ENCODE measurements at places on chromosomes 11 and 22. TPM values are rescaled to one million over a fixed set of nuclear protein-coding genes. Genes with fewer than 3 reads are reported as not detected.

- DNase-seq = no peak
Observed at GRCh38 chr11:74532501-74533246, 39.1 kb upstream of the LIPT2 start.

The KDELR3 gene
- 18.0 TPM for total RNA-seq

DNA sequence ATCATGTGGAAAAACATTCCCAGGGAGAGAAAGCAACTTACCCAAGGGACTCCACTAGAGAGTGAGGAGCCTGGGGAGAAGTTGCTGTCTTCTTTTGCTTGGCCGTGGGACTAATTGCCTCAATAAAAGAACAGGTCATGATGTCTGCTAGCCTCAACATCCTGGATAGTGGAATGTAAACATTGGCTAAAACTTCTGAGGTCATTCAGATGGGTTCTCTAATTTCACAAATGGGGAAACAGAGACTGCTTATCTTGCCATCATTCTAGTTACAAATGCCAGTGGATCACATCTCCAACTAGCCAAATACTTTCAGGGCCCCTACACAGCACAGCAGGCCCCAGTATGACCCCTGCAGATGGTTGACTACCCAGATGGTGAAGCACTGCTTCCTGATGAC, 28.4 kb upstream of the PAMR1 start:
- DNase-seq = no peak

GRCh38 chr22:47230741-47231140, 468.3 kb downstream of the TBC1D22A start:
- DNase-seq = no peak

DNA sequence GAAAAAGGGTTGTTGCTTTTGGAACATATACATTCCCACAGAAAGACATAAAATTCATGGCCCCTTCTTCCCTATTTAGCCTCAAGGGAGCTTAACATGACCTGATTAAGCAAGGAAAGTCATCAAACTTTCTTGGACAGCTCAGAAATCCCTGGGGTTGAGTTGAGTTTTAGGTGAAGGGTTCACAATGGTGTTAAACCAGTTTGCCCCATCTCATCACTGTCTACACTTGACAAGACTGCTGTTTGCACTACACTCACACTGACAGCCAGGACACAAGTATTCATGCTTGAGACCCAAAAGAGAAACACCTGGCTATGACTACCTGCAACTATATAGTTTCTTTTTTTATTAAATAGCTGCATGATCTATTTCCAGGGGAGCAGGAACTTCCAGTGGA, 209.8 kb upstream of the TMEM45B start:
- no peak for DNase-seq

The SMCO4 gene
- 23.2 TPM for total RNA-seq

DNA sequence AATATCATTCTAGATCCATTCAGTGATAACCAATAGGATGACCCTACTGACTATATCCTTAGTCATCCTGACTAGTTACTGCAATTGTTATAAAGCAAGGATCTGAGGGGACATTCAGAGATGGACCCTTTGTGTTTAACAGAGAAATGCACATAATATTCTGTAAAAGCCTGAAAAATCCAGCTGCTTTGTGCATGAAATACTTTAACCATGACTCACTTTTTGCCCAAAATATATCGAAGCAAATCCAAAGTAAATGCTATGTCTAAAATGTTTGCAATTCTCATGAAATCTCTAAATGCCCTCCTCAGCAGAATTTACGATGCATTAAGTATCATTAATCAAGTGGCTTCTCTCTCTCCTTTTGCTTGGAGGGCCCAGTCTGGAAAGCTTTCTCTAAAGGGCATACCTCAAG, 178.8 kb upstream of the MTMR2 start:
- no peak for DNase-seq

DNA sequence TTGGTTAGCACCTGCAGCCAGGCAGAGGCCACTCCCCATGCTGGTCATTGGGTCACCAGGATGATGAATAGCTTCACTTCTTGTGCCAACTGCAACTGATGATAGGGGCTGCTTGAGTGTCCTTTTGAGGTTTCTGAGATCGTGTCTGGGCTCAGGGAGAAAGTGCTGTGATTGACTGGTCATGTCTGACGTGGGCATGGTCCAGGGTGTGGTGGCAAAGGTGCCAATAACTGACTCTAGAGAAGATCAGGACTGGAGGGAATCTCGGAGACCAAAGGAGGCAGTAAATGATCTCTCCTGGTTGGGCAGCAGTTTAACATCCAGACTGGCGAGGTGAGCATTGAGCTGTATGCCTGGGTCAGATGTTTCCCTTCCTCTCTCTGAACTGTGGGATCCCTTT, 10.0 kb upstream of the SLC22A6 start:
- DNase-seq = no peak

GRCh38 chr11:19768815-19769214, 56.2 kb downstream of the NAV2 start:
- no peak for DNase-seq

The RAG2 gene
- not detected for total RNA-seq

DNA sequence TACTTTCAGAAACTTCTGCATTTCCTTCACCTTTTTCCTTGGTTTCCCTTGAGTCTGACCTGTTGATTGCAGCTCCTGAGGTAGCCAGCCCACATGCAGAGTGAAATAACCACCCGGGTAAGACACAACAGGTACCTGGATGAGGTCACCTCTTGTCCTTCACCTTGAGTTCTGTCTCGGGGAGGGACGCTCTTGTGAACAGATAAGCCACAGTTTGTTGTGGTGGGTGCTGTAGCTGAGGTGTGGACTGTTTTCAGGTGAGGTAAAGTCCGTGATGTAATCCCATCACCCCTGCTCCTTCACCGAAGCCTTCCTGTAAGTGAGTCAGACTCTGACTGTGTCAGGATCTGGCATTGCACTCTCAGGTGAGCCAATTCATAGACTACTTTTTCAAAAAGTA, 183.1 kb downstream of the NAV2 start:
- DNase-seq = no peak

The CARD18 gene
- total RNA-seq = not detected

- DNase-seq = no peak
Observed at GRCh38 chr22:25623851-25624250, 59.4 kb downstream of the GRK3 start.

The MAJIN gene
- total RNA-seq = not detected

The PIH1D2 gene
- total RNA-seq = 3.7 TPM

The BTBD18 gene
- not detected for total RNA-seq

GRCh38 chr11:25769287-25769686, 562.6 kb upstream of the ANO3 start:
- no peak for DNase-seq

GRCh38 chr11:33449798-33450197, 192.6 kb downstream of the HIPK3 start:
- DNase-seq = no peak

DNA sequence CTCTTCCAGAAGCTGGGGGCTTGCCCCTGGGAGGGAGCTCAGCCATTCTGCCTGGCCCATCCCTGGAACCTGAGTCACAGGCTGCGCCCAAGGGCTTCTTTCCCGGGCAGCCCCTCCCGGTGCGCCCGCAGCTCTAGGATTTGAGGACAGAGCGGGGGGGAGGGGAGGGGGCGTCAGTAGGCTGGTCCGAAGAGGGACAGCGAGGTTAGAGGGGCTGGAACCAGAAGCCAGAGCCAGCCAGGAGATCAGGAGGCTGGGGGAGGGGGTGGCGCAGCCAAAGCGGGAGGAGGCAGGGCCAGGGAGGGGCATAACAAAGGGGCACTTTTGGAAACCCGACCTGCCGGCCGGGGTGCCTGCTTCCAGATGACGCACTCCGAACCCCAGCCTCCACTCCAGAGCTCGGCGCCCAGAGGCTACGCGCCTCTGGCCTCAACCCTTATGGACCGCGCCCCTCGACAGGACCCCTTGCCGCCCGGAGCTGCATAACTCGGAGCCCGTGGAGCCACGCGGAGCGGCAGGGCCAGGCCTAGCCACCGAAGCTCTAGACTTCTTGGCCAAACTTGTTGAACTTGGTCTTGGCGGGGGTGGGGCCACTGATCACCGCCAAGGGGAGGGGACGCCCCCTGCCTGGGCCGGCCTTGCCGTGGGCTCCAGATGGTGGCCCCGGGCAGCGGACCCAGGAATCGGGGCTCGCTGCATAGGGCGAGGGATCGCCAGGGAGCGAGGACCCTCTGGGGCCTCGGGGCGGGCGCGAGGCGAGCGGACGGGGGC, 744 bp downstream of the PACSIN3 start:
- DNase-seq = peak; percentile 89

The MIOX gene
- not detected for total RNA-seq

- DNase-seq = no peak
Observed at GRCh38 chr11:113644605-113645004, 61.5 kb downstream of the TMPRSS5 start.

GRCh38 chr22:50702261-50702671, 29.6 kb downstream of the SHANK3 start:
- no peak for DNase-seq

- DNase-seq = no peak
Observed at GRCh38 chr11:69475141-69475865, 6.2 kb upstream of the LINC01488 start.

The C11orf52 gene
- 0.97 TPM for total RNA-seq

DNA sequence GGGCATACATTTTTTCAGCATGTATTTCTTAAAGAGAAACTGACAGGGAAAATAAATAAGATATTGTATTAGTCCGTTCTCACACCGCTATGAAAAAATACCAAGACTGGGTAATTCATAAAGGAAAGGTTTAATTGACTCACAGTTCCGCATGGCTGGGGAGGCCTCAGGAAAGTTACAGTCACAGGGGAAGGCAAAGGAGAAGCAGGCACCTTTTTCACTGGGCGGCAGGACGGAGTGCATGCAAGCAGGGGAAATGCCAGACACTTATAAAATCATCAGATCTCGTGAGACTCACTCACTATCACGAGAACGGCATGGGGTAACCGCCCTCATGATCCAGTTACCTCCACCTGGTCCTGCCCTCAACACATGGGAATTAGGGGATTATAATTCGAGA, 44.2 kb downstream of the PPFIA1 start:
- no peak for DNase-seq

GRCh38 chr11:30936491-30936890, 350.3 kb upstream of the MPPED2 start:
- DNase-seq = no peak

- no peak for DNase-seq
Observed at GRCh38 chr22:43859621-43860020, 2.7 kb downstream of the SULT4A1 start.

DNA sequence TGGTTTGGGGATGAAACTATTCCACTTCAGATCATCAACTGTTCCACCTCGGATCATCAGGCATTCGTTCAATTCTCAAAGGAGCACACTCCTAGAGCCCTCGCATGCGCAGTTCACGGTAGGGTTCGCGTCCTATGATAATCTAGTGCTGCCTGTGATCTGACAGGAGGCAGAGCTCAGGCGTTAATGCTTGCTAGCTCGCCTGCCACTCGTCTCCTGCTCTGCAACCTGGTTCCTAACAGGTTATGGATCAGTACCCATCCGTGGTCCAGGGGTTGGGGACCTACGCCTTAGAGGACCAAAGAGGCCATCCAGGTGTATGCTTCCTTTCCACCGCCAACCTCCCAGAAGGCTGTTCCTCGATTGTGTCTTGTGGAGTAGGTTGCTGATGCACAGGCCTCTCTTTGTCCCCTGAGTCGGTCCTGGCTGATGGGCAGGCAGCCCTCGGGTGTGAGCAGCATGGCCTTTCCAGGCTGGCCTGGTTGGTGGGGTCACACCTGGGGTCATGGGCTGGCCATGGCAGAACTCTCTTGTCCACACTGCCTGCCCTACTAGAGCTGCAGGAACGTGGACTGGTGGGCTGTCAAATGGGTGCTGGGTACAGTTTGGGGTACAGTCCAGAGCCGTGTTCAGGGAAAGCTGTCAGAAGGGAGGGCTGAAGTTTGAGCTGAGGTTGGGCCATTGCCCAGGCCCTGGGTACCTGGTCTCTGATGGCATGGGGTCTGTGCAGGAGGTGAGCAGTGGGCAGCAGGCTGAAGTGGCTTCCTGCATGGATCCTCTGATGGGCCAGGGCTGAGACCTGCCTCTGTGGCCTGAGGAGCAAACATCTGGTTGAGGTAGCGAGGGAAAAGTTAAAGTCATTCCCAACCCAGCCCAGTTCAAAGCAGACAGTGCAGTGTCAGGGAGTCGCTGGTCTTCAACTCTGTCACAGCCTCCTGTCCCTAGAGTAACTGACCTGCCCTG, 11.1 kb downstream of the PRDM11 start:
- no peak for DNase-seq

GRCh38 chr11:111066846-111067245, 178.7 kb upstream of the POU2AF2 start:
- no peak for DNase-seq

GRCh38 chr11:72985645-72986044, 156.5 kb downstream of the FCHSD2 start:
- DNase-seq = no peak

The CSTF3 gene
- 6.9 TPM for total RNA-seq

DNA sequence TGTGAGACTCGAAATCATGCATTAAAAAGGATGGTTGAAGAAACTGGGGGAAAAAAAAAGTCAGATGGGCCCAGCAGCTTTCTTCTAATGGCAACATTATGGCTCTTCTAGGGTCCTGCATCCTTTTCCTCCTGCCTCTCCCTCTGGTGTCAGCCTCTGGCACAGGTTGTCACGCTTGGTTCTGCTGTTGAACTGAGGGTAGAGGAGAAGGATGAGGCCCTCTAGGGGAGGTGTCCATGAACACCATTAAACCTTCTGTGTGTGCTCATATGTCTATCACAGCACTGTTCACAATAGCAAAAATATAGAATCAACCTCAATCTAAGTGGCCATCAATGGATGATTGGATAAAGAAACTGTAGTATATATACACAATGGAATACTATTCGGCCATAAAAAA, 36.0 kb downstream of the BUD13 start:
- DNase-seq = no peak

DNA sequence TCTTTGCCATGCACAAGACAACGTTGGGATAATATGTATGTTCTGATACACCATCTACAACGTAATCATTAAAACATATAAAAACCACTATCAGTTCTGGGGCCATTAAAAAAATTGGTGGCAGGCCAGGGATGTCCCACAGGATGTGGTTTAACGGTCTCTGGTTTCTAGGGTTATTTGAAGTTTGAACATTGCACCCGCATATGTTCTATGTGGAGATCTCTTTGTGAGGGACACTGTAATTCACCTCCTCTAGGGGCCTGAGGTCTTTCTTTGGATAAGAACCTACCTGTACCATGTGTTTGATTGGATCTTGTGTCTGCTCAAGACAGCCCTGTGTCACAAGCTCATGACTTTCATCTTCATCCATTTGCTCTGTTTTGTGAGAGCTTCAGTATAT, 73.2 kb downstream of the GGTLC2 start:
- no peak for DNase-seq

The UPK3A gene
- total RNA-seq = not detected

- DNase-seq = no peak
Observed at GRCh38 chr22:48185071-48186055, 1422.9 kb downstream of the TBC1D22A start.

- no peak for DNase-seq
Observed at GRCh38 chr11:111153194-111153593, 92.3 kb upstream of the POU2AF2 start.

GRCh38 chr11:41935241-41935640, 475.8 kb upstream of the LRRC4C start:
- no peak for DNase-seq
